ENCODE measurements at places on chromosomes 7 and 10.

- DNase-seq = no peak
These were observed 207.1 kb upstream of the ZNF32 start for GRCh38 chr10:43855667-43856210.

- DNase-seq = no peak
These were observed 24.2 kb downstream of the TSPAN15 start for GRCh38 chr10:69475433-69475830.

GRCh38 chr10:68981074-68981473 lies 7.5 kb upstream of the KIFBP start:
- no peak for DNase-seq

DNA sequence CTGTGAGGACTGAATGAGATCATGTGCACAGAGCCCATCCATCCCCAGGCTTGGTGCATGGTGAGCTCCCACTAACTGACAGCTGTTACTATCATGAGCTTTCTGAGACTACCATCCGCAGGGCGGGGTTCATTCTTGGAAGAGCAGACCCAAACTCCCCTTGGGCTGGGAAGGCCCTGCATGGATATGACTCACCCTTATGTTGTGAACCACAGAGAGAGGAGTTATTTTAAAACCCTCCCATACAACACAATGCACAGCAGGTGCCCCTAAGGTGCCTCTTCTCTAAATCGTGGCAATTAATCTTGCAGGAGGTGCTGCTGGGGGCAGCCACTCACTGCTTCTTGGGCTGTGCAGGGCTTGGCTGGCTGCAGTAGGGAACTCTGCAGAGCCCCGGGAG lies 219.1 kb downstream of the GFRA1 start:
- DNase-seq = no peak

GRCh38 chr10:114871379-114871778 lies 49.8 kb downstream of the FHIP2A start:
- no peak for DNase-seq

All from stimulated activated CD4-positive, alpha-beta T cell treated with anti-CD3 and anti-CD28 coated beads, TNF-alpha, amount 100 ng/mL, for 1 hour (primary cell).